ENCODE measurements at places on chromosomes 1 and 21.
A peak's percentile ranks its signal among the peaks of the same experiment; 100 is the strongest.

DNA sequence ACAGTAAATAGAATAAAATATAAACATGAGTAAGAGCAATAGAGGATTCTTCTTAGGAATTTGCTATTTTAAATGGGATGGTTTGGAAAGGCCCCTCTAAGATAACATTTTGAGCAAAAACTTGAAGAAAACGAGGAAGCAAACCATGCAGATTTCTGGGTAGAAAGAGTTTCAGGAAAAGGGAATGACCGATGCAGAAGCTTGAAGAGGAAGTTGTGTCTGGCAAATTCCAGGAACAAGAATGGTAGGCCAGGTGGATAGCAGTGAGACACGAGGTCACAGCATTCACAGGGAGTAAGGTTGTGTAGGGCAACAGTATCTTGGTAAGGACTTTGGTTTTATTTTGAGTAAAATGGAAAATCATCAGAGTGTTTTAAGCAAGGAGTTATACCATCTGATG is 108.9 kb downstream of the PEX14 start:
- no peak for DNase-seq

GRCh38 chr21:8991088-8991907 is 1530.1 kb upstream of the TPTE start:
- DNase-seq: no peak

GRCh38 chr1:32201011-32201855 is 838 bp downstream of the CCDC28B start:
- DNase-seq: peak; percentile 72

- no peak for DNase-seq
Observed at GRCh38 chr1:19153169-19153568, 56.9 kb downstream of the UBR4 start.

Data from stimulated activated CD4-positive, alpha-beta T cell treated with anti-CD3 and anti-CD28 coated beads, Interleukin-12 subunit alpha, Interleukin-12 subunit beta, amount 100 ng/mL, for 4 hours (primary cell).